ENCODE measurements at places on chromosomes 7 and 10.

- no peak for DNase-seq
Measured at GRCh38 chr10:9437131-9437530, 1382.6 kb downstream of the GATA3 start.

DNA sequence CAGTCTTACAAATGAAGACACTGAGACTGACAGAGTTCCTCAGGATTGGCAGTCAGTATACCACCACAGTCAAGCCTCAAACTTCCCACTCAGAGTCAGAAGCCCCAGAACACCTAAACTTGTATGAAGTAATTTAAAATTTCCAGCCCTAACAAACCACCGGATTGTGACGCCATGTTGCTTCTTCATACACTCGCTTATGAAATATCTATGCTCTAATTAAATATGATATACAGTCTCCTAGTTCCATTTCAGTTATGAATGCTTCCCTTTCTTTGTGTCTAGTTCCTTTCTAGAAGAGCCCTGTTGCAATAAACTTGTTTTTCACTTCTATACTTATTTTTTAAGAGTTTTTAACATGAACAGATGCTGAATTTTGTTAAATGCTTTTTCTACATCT, 172.0 kb upstream of the NOBOX start:
- no peak for DNase-seq

DNA sequence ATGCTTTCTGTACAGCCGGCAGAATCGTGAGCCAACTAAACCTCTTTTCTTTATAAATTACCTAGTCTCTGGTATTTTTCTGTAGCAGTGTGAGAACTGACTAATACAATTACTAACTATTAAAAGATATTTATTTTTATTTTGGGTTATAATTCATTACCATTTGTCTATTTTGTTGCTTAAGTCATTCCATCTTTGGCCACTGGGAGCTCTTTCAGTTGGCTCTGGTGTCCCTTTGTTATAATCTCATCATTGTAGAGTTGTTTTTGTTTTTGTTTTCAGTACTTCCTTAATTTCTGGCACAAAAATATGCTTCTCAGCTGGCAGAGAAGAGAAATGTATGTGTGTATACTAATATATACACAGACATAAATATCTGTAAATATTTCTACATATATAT, 807.9 kb upstream of the MBL2 start:
- no peak for DNase-seq

- DNase-seq: no peak
Measured at GRCh38 chr10:52659085-52659484, 113.5 kb downstream of the MBL2 start.

DNA sequence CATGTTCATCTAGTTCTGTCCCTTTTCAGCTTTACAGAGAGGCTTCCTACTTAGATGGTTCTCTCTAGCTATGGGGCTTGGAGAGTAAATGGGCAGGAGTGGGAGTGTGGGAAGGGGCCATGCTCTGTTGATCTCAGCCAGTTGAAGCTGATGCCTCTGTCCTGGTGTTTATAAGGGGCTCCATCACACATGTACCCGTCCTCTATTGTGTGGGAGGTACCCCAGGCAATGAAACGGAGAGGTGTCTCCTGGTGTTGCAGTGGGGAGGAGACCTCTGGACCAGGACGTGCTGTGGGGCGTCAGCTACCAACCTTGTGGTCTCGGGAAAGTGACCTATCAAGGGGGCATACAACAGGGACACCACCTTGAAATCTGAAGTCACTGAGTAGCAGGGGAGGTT, 173.5 kb downstream of the CELF2 start:
- DNase-seq: no peak

DNA sequence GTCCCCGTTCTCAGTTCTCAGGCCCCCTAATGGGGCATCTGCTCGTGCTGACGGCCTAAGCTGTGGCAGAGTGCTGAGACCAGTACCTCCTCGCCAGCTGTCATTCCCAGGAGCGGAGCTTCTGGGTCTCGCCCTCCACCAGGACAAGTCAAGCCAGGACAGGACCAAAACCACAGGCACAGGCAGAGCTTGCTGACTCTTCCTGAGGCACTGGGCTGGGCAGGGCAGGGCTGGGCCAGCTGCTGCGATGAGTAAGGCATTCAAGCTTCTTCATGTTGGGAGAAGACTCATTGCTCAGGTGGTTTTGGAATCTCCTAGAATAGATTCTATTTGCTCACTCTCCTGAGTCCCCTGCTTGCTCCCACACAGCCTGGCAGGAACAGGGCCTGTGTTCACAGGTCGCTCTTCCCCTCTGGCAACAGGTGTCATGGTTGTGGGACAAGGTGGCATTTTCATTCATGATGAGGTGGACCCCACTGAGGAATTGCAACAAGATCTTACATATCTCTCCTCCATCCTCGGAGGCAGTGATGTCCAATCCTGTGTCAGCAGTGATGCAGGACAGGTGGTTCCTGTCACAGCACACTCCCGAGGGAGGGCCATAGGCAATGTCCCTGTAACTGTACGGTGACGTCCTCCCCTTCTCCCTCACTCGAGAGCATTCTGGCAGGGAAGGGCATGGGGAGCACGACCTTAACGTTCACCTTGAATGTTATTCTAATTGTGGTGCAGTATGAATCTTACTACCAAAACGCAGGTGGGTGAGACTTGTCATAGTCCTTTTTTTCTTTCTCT, 17.0 kb upstream of the SH3PXD2A start:
- no peak for DNase-seq

GRCh38 chr10:8418631-8419030, 364.1 kb downstream of the GATA3 start:
- DNase-seq: no peak

Measured in CD4-positive, alpha-beta T cell treated with Interleukin-2 at 100 ng/mL for 4 hours (primary cell).